ENCODE measurements at places on chromosomes 6 and 20. TPM values are rescaled to one million over a fixed set of nuclear protein-coding genes. Genes with fewer than 3 reads are reported as not detected.

The CFAP61 gene
- total RNA-seq: not detected

The CDH26 gene
- total RNA-seq: 0.47 TPM

DNA sequence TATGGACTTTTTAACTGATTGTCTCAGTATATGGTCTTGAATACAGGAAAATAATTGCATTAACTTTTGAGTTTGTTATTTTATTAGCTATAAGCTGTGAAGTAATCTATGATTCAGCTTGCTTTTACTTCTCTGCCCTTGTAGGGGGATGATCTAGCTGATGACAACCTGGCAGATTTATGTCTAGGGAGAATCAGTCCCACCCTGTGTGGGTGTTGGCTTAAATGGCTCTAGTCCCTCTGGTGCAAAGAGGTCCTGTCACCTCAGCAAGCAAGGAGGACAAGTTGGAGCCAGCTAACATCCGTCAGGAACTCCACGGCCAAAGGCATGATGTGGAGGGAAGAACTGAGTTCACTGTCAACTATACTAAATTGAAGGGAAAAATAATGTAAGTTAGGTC is 495.3 kb downstream of the BMP2 start:
- no peaks in the 10 kb centered on the region for H3K36me3 ChIP-seq
- no peak for DNase-seq
- no peaks in the 10 kb centered on the region for H3K27me3 ChIP-seq
- no peak overlapping the region for H3K4me3 ChIP-seq
- H3K27ac ChIP-seq: no peak overlapping the region

GRCh38 chr6:2853769-2854395 is 12.2 kb upstream of the SERPINB1 start:
- peak overlapping the region; percentile 67 for H3K4me3 ChIP-seq
- peak; percentile 58 for DNase-seq
- H3K27ac ChIP-seq: peak overlapping the region; percentile 99
- H3K36me3 ChIP-seq: peaks cover 13% of the 10 kb centered on the region
- no peaks in the 10 kb centered on the region for H3K27me3 ChIP-seq
- H3K4me1 ChIP-seq: peaks cover 74% of the 10 kb centered on the region

- no peak overlapping the region for H3K27ac ChIP-seq
- no peaks in the 10 kb centered on the region for H3K4me1 ChIP-seq
- no peaks in the 10 kb centered on the region for H3K27me3 ChIP-seq
- no peak for DNase-seq
- no peak overlapping the region for H3K4me3 ChIP-seq
Measured at GRCh38 chr6:22249711-22250350, 47.0 kb downstream of the PRL start.

All from activated CD4-positive, alpha-beta T cell treated with anti-CD3 and anti-CD28 coated beads, Interleukin-2, amount 10 ng/mL, durations not matched to agents 7 days and 5 days (primary cell).